ENCODE measurements at places on chromosomes 1 and 21. TPM values are rescaled to one million over a fixed set of nuclear protein-coding genes. Genes with fewer than 3 reads are reported as not detected.

The KRTAP21-2 gene
- not detected for polyA plus RNA-seq

The MYBPHL gene
- polyA plus RNA-seq = 0.13 TPM

The LRRN2 gene
- not detected for polyA plus RNA-seq

The CHRM3 gene
- polyA plus RNA-seq = not detected

The SH2D1B gene
- polyA plus RNA-seq = 2.9 TPM

The IL20 gene
- polyA plus RNA-seq = not detected

The OR2AK2 gene
- not detected for polyA plus RNA-seq

The PARK7 gene
- polyA plus RNA-seq = 391 TPM

The NBPF4 gene
- not detected for polyA plus RNA-seq

The CASQ1 gene
- polyA plus RNA-seq = 0.09 TPM

The GREM2 gene
- polyA plus RNA-seq = not detected

The JAK1 gene
- 76.2 TPM for polyA plus RNA-seq

The KCNJ9 gene
- not detected for polyA plus RNA-seq

The MMEL1 gene
- polyA plus RNA-seq = 4.4 TPM

The AJAP1 gene
- polyA plus RNA-seq = not detected

The SSBP3 gene
- 30.7 TPM for polyA plus RNA-seq

The SRGAP2B gene
- polyA plus RNA-seq = 11.0 TPM

The CD53 gene
- 1,107 TPM for polyA plus RNA-seq

The PKP1 gene
- polyA plus RNA-seq = not detected

The BROX gene
- 3.4 TPM for polyA plus RNA-seq

The OR2G6 gene
- polyA plus RNA-seq = not detected

The C1orf94 gene
- not detected for polyA plus RNA-seq

The RRAGC gene
- polyA plus RNA-seq = 6.6 TPM

The TRNAU1AP gene
- polyA plus RNA-seq = 17.7 TPM

The SUSD4 gene
- polyA plus RNA-seq = 0.34 TPM

The HENMT1 gene
- polyA plus RNA-seq = 13.4 TPM

The KLHDC9 gene
- polyA plus RNA-seq = not detected

The CRP gene
- polyA plus RNA-seq = not detected

The HSF2BP gene
- not detected for polyA plus RNA-seq

The SLC30A2 gene
- not detected for polyA plus RNA-seq

The ARHGAP29 gene
- 0.98 TPM for polyA plus RNA-seq

The FAM89A gene
- polyA plus RNA-seq = 4.4 TPM

The DIRAS3 gene
- not detected for polyA plus RNA-seq

The PBX1 gene
- polyA plus RNA-seq = 0.03 TPM

The KRTAP19-6 gene
- not detected for polyA plus RNA-seq

The SNRNP40 gene
- 50.9 TPM for polyA plus RNA-seq

The ZNF281 gene
- polyA plus RNA-seq = 30.6 TPM

The COL24A1 gene
- 0.11 TPM for polyA plus RNA-seq

The MT1HL1 gene
- not detected for polyA plus RNA-seq

The MARK1 gene
- polyA plus RNA-seq = not detected

The PRPF38A gene
- polyA plus RNA-seq = 25.2 TPM

The ADCY10 gene
- polyA plus RNA-seq = not detected

The ITGB2 gene
- polyA plus RNA-seq = 1,628 TPM

The APCS gene
- polyA plus RNA-seq = not detected

The DNAJC6 gene
- 0.05 TPM for polyA plus RNA-seq

The OR2T2 gene
- not detected for polyA plus RNA-seq

Measured in CD14-positive monocyte (primary cell).